ENCODE measurements at places on chromosomes 6 and 20.

DNA sequence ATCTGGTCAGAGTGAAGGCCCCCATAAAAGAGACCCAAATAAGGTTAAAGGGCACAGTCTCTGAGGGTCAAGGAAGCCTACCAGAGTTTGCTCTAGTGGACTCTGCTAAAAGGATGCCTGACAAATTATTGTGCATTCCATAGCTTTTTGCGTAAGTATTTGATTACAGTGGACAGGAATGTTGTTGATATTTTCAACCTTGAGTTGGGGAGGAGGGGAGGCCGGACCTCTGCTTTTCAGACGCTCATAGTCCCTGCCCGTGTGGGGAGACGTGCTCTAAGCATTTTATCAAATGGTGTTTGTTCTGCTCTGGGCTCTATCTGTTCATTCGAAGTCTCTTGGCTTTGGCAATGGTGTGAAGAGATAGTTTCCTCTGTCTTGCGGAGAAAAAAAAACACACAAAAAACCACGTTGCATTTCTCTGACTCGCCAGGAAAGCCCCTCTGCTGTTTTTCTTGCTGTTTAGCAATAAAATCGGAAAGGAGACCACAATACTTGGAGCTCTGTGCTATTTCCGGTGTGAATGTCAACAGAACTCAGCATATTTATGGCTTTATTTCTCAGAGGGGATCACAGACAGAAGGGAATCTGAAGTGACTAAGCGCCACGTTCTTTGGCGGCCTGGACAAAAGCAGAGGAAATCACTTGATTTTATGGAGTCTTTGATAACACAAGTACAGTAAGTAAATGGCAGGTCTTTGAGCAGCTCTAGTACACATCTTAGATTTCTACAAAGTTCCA lies 159.8 kb downstream of the ZFP64 start:
- DNase-seq: no peak

DNA sequence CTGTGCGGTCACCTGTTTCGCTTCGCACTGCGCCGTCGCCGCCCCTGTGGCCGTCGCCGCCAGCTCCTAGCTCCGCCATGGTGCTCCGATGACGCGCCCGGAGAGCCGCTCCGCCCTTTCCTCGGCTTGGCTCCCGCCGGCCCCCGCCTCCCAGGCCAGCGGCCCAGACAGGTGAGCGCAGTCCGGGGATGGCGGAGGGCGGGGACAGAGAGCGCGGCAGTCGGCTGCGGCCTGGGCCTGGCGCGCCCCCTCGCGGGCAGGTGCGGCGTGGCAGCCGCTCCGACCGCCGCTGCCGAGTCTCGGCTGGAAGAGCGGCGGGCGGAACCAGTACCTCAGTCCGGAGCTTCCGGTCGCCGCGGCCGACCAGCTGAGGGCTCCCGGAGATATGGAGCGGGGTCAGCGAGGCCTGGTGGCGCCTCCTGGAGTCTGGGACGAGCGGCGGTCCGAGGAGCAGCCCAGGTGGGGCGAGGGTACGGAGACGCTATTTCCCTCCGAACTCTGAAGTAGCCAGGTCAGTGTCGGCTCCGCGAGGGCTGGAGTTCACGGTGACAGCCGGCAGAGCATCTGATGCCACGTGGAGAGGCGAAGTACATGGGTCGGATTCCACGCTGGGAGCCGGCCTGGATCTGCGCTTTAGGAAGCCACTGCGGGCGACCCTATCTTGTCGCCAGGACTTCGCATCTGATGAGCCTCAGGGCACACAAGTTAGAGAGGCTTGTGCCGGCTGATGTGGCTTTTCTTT lies at the start of gene MAP7:
TSS of gene MAP7 (minus strand) at position 93 of the 742 bp plus-strand sequence. CDS start at position 79, 14 bp downstream.
- DNase-seq: peak; percentile 75

DNA sequence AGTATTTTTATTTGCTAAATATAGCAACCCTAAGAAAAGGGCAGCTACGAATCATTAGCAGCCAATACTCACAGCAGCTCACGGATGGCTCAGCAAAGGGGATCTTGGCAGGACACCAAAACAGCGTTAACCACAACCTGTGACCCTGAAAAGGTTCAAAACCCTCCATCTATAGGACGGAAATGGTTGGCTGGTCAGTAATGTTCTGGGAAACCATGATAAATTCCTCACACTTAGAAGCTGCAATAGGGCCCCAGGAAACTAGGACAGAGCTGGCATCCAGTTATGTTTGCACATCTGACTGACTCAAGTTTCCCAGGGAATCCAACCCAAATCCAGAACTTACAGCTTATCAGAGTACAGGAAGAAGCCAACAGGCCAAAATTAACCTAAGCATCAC lies 30.9 kb upstream of the PTPRT start:
- DNase-seq: no peak

- DNase-seq: no peak
These were observed 44.1 kb downstream of the NUP153 start for GRCh38 chr6:17662585-17662984.

GRCh38 chr6:150420926-150421325 lies 52.1 kb downstream of the IYD start:
- DNase-seq: no peak

GRCh38 chr6:63732336-63732735 lies 96.7 kb downstream of the PHF3 start:
- DNase-seq: no peak

Data from 8988T (cell line).